Suppressor macrophage treated with lipopolysaccharide for 4 hours (primary cell): ENCODE measurements at places on chromosomes 5 and 9.

GRCh38 chr9:20394969-20395368 is 227.3 kb downstream of the MLLT3 start:
- DNase-seq, result no peak

- no peak for DNase-seq
Observed at GRCh38 chr5:54197018-54197417, 113.4 kb downstream of the ARL15 start.

DNA sequence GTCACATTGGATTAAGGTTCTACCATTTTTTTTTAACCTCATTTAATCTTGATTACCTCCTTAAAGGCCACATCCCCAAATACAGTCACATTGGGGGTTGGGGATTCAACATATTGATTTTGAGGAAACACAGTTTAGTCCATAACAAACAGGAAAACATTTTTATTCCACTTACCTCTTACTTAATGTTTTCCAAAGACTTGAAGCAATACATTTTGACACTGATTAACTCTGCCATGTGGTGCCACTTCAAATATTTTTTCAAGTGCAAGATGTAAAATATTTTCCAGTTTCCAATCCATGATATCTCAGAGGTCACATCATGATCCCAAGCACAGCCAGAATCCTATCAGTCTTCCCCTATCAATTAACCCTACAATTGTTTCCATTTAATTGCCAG is 548.0 kb downstream of the CSNK1G3 start:
- no peak for DNase-seq

- no peak for DNase-seq
Observed at GRCh38 chr5:72486371-72486770, 20.8 kb downstream of the ZNF366 start.

- no peak for DNase-seq
Observed at GRCh38 chr5:173719731-173720082, 103.3 kb upstream of the BOD1 start.

DNA sequence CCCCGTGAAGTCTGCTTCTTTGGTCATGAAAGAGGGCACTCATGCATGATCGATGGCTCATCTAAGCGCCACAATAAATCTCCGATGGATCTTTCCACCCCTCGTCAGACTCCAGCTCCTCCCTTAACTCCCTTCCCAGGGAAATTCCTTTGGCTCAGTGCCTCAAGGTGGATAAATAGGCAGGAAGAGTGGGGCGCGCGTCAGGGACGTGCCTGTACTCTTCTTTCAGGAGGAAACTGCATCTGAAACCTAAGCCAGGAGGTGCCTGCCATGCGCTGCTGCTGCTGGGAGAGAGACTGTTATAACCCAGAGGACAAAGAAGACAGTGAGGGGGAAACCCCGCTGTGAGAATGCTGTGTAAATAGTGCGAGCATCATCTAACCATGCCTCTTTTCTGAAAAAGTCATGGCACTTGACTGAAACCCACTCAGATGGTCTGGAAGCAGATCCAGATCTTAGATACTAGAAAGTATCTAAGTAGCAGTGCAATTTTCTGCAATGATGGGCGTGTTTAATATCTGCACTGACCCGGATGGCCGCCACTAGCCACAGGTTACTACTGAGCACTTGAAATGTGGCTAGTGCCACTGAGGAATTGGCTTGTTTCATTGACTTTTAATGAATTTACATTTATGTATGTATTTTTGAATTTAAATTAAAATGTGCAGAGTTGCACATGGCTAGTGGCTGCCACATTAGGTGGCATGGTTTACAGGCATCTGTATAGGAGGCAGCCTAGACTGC is 120.3 kb upstream of the BASP1 start:
- no peak for DNase-seq

DNA sequence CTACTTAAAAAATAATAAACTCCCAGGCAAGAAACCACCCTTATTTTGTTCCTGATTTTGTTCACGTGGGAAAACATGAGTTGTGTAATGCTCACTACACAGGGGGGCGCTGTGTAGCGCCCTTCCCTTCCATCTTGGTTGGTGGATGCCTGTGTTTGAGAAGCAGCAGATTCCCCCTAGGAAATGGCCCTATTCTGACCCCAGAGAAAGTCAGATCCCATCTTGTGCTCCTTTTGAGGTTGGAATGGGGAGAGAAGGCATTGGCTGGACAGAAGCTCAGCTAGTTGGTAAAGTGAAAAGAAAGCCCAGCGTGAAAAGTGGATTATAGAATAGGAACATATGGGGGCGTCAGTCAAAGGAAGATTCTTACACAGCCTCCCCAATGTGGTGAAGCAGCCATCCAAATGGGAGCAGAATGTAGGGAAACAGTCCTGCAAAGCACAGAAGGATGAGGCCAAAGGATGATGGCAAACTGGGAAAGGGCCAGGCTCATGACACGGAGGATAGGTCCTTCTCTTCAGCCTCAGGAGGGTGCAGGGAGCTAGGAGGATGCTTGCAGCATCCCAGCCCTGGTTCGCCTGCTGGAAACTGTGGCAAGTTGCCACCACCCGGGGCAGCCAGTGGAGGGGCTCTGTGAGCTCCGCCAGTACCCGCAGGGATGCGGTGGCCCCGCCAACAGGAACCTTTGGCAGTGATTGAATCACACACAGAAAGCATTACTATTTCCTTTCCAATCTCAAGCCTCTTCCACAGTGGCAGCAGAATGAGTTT is 314.2 kb upstream of the DAP start:
- DNase-seq, result no peak

- DNase-seq, result no peak
Observed at GRCh38 chr5:987761-988160, 20.8 kb upstream of the NKD2 start.

DNA sequence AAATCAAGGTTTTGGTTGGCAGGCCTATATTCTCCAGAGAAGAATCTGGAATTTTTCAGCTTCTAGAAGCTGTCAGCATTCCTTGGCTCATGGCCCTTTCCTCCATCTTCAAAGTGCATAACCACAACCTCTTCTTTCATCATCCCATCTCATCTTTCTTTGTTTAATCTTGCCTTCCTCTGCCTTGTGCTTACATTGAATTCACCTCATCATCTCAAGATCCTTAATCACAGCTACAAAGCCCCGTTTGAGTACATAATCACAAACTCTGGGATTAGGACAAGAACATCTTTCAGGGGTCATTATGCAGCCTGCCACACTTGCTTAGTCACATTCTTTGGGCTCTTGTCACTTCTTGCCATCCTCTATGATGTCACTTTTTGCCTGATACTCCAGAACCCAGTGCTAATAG is 130.3 kb downstream of the FOXD1 start:
- no peak for DNase-seq

DNA sequence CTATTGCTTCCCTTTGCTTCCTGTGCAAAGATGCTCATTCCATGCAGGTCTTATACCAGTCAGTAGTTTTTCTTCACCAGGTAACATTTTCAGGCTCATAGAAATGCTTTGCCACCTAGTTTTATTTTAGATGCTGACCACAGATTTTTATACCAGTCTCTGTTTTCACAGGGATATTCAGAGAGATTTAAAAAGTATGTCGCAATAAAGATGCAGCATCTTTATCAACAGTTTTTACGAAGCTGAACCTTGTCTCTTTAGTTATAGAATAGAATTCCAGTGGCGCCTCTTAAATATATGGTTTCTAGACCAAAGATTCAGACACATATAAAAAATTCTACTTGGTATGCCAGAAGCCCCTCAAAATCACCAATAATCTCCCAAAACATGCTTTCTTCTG is 155.7 kb upstream of the PCSK5 start:
- no peak for DNase-seq

DNA sequence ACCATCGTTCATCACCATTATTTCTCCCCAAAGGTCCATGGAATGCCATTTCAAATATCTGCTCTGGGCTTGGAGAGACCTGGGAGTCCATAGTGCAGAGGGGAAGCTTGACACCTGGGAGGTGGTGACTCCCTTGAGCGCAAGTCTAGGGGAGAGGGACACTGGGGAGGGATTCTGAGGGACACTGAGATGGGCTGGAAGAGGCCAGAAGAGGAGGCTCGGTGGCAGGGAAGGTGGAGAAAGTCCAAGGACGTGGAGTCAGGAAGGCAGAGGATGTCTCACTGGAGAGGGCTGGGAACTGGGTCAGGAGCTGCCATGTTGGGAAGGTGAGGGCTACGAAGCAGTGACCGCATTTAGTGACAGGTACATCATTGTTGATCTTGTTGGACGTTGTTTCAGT is 160.3 kb upstream of the MVB12B start:
- DNase-seq, result no peak

DNA sequence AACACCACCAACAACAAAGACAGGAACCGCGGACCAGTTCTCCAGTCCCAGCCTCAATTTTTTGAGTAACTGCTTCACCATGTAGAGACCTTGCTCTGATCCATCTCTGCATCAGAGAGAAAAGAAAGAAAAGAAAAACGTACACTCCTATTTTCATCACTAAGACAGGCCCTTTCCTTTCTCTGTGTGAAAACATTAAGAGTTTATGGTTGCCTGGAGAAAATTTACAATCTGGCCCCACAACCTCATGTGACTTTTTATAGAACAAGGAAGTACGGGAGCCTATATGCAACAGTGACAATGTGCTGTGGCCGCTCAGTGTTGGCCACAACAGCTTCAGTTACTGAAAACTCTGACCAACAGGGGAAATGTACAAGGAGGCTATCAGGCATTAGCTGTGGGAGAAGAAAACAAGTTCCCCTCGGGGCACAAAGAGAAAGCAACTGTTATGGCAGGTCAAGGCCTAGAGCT is 272.9 kb upstream of the PTGER4 start:
- peak; percentile 69 for DNase-seq

GRCh38 chr5:147208134-147208533 is 26.7 kb upstream of the STK32A start:
- no peak for DNase-seq

DNA sequence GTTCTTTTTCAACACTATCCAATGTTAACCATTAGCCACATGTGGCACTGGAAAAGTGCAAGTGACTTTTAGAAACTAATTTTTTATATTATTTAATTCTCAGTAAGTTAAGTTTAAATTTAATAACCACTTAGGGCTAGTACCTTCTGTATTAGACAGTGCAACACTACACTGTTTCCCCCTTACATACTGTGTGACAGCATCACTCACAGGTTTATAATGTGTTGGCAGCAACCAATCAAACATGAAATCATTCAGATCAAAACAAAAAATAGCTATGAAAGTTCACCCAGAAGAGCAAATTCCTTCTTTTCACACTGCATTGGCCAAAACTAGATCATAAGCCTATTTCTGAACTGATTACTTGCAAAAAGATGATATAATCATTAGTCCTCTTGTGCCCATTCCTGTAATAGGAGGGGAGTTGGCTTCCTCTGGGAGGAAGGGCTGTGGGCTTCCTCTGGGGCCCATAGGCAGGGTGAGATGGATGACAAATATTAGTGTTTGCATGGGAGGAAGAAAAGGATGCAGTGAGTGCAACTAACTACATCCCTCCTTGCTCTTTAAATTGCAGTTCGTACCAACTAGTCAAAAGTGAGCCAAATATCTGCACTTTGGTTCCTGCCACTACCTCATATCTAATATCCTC is 708.1 kb upstream of the RGMB start:
- no peak for DNase-seq

DNA sequence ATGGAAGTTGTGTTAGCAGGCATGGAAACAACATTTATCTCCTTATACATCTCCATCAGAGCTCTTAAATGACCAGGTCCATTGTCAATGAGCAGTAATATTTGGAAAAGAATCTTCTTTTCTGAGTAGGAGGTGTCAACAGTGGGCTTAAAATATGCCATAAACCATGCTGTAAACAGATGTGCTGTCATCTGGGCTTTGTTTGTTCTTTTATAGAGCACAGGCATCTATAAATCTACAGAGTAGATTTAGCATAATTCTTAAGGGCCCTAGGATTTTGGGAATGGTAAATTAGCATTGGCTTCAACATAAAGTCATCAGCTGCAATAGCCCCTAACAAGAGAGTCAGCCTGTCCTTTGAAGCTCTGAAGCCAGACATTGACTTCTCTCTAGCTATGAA is 7.7 kb upstream of the HRCT1 start:
- DNase-seq, result no peak

GRCh38 chr9:35728041-35728971 is 3.7 kb downstream of the TLN1 start:
- peak; percentile 81 for DNase-seq

DNA sequence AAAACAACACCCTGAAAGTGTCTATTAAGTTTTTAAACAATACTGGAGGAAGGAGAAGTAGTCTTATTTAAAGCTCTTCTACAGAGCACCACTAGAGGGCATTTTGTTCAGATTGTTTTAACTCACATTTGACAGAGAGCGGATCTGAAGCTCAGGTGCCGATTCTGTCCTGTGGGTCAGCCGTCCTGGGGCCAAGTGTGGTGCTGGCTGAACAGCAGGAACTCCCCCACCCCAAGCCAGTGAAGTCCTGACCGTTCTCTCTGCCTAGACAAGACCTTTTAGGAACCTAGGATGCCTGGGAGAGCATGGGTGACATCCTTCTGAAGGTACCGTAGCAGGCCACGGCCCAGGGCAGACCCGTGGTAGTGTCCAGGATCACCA is 3.9 kb downstream of the EXOC3 start:
- peak; percentile 64 for DNase-seq

- DNase-seq, result no peak
Observed at GRCh38 chr5:180117000-180117725, 45.6 kb upstream of the RNF130 start.

- DNase-seq, result no peak
Observed at GRCh38 chr5:123776761-123777160, 264.8 kb downstream of the CSNK1G3 start.

DNA sequence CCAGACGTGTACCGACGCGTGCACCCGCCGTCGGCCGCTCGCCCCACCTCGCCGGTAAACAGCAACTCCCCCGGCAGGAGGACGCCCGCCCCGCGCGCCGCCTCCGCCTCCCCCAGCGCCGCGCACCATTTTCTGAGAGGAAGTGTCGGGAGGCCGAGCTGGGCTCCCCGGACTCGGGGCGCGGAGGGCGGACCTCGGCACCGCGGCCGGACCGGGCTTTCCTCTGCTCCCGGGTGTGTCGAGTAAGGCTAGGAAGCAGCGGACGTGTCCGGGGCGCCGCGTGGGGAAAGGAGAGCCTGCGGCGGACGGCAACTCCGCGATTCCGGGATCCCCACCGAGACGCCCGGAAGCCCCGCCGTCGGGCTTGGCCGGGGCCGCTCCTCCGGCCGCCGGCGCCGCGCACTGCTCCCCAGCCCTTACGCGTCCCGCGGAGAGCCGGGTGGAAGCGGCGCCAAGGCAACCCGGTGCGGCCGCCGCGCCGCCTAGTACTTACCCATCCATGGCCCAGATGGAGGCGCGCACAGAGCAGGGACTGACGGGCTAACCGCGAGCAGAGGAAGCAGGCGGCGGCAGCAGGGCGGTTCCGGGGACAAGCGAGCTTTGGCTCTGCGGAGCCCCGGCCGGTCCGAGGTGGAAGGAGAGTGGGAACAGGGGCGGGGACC is at the start of gene PTBP3:
Gene PTBP3, minus strand, starts transcription at position 643 of the 662 bp plus-strand sequence. CDS start 35,754 bp downstream, outside the sequence.
- DNase-seq, result peak; percentile 77

GRCh38 chr9:23258569-23258968 is 567.5 kb downstream of the ELAVL2 start:
- no peak for DNase-seq

DNA sequence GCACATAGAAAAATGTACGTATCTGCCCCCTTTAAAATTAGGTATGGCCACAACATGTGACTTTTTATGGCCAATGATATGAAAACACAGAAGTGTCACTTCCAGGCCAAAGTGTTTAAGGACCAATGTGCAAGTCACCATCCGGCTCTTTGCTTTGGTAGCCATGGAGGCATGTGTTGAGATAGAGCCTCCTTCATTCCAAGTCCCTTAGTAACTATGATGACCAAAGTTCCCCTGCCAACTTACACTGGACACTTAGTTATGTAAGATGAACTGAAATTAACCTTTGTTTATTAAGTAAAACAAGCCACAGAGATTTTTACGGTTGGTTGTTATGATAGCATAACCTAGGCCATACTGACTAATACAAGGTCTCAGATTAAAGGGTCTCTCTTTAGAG is 51.0 kb downstream of the FBN2 start:
- DNase-seq, result no peak

GRCh38 chr5:149594206-149594895 is 13.1 kb downstream of the ARHGEF37 start:
- no peak for DNase-seq
